ENCODE measurements at places on chromosomes 6 and 20.

- peak; percentile 21 for DNase-seq
Observed at GRCh38 chr20:63223121-63223825, 7.3 kb upstream of the YTHDF1 start.

DNA sequence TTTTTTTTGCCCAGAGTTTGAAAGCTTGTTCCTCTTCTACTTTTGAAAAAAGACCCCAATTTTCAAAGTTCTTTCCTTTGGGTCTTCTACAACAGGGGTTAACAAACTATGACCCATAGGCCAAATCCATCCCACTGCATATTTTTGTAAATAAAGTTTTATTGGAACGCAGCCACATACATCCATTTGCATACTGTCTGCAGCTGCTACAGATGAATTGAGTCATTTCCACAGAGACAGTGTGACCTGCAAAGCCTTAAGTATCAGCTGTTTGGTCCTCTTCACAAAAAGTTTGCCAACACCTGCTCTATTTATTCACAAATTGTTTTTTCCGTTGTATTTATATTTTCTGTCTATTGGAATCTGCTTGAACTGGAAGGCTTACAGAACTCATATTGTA is 189.2 kb downstream of the TBC1D7 start:
- no peak for DNase-seq

- DNase-seq, result no peak
Observed at GRCh38 chr6:55443238-55444134, 116.2 kb downstream of the GFRAL start.

DNA sequence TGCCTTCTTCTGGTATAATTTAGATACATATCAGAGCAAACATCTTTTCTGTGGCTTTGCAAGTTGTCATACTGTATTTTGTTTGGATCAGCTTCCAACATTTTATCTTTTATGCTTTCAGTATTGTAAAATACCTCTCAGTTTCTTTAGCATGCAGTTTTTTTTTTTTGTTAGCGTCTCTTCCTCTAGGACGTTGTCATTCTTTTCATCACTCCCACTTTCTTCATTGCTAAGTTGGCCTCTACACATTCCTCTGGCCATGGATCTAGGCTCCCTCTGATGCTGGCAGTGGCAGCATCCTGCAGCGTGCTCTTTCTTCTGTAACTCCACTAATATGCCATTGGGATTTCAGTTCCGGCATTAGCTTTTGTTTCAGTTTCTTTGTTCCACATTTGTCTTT is 21.7 kb downstream of the RPRD1B start:
- no peak for DNase-seq

GRCh38 chr6:77656999-77657764 is 4.3 kb downstream of the MEI4 start:
- DNase-seq, result no peak

DNA sequence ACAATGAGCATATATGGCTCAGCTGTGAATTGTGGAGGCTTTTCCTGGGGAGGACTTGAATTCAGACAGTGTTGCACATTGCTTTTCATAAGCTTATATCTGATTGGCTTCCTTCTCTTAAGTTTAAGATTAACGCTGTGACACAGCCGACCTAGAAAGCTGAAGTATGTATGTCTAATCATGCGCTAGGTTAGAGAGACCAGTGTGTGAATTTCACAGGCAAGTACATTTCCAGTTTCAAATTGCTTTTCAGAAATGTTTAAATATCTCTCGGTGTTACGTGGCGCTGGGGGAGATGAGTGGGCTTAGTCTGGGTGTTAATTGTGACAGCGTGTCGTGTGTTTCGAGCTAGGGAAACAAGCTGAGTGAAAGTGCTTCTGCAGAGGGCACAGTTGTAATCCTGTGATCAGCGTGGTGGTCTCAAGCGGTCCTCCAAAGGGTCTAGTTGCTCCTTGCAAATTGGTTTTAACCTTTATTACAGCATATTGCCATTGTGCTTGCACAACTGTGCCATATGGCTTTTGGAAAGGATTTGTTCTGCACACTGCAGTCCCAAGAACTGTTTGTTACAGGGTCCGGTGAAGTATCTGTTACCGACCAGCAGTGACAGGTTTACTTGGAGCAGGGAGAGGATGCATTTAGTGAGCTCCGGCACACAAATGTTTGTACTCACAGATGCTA is 166.6 kb downstream of the SASH1 start:
- no peak for DNase-seq

DNA sequence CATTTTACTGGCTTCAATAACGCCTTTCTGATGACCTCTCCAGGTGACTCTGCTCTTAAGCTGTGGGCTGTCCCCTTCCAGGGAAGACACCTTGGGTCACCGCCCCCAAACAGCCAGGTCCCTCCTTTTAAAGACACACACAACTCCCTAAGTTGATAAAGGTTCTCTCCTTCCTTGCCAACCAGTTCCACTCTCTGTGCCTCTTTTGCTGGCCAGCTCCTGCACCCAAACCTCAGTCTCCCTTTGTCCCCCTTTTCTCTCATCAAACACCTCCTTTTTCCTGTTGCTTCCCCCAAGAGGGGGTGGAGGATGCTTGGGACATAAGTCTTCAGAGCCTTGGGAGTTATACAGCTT is 1.0 kb downstream of the NCOA6 start:
- peak; percentile 20 for DNase-seq

GRCh38 chr20:63639093-63639975 is 12.4 kb upstream of the GMEB2 start:
- no peak for DNase-seq

GRCh38 chr20:53980031-53980465 is 90.3 kb downstream of the BCAS1 start:
- DNase-seq, result no peak

DNA sequence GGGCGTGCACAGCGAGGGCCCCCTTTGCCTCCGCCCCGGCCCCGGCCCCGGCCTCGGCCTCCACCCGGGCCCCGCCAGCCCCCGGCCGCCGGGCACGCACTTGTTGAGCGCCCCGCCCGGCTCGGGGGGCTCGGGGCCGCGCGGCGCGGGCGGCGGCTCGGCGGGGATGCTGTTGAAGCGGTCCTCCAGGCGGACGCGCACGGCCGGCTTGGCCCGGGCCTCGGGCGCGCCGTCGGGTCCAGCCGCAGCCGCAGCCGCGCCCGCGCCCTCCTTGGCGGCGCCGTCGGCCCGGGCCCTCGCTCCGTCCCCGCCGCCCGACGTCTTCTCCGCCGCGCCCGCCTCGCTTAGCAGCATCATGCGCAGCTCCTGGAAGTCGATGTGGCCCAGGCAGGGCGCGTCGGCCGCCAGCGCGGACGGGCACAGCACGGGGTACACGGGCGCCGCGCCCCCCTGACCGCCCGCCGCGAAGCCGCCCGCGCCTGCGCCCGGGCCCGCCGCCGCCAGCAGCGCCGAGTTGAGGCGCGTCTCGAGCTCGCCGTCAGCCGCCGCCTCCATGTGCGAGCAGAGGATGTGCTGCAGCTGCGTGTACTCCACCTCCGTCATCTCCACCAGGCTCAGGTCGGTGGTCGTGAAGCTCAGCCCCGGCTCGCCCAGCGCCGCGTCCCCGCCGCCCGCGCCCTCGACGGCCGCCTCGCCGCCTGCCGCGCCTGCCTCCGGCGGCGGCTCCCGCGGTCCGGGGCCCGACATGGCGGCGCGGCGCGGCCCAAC is 514 bp downstream of the TCFL5 start:
- DNase-seq, result no peak

DNA sequence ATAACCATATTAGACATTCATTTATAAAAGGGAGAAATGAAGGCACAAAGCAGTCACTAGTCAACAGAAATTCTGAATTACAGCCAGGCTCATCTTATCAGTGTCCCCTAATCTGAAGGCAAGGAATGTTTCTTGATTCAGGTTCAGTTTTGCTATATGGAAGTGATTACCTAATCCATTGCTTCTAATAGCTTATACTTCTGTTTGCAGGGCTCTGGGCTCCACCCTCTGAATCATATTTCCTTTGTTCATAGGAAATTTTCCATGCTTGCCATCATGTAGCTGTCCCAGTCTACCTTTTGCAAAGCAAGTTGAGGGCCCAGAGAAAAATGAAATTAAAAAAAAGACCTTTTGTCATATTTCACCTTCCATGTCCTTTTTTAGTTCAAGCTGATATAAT is 96.0 kb downstream of the LCA5 start:
- no peak for DNase-seq

DNA sequence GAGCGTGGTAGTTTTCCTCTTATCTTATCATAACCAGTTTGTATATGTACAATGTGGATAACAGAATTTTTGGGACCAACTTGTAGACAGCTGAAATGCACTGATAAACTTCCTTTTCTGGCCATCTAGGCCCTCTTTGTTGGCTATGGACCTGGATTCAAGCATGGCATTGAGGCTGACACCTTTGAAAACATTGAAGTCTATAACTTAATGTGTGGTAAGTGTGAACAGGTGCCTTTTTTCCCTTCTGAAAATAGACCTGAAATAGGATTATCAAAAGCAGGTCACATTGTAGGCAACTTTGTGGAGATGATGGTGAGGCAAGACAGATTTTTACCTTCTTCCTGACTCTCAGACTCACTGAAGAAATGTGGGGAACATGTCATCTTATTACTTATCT is 67.8 kb downstream of the ENPP1 start:
- DNase-seq, result no peak

GRCh38 chr6:5305968-5306626 is 44.8 kb downstream of the FARS2 start:
- no peak for DNase-seq

DNA sequence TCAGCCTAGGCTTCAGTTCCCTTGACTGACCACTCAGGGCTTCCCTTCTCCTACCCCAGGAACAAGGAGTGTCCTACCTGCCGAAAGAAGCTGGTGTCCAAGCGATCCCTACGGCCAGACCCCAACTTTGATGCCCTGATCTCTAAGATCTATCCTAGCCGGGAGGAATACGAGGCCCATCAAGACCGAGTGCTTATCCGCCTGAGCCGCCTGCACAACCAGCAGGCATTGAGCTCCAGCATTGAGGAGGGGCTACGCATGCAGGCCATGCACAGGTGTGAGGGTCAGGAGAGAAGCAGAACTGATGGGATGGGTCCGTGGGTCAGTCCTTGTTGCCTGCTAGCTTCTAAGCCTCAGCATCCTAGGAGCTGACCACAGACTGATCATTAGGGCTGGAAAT is 1.6 kb downstream of the RING1 start:
- DNase-seq, result no peak

DNA sequence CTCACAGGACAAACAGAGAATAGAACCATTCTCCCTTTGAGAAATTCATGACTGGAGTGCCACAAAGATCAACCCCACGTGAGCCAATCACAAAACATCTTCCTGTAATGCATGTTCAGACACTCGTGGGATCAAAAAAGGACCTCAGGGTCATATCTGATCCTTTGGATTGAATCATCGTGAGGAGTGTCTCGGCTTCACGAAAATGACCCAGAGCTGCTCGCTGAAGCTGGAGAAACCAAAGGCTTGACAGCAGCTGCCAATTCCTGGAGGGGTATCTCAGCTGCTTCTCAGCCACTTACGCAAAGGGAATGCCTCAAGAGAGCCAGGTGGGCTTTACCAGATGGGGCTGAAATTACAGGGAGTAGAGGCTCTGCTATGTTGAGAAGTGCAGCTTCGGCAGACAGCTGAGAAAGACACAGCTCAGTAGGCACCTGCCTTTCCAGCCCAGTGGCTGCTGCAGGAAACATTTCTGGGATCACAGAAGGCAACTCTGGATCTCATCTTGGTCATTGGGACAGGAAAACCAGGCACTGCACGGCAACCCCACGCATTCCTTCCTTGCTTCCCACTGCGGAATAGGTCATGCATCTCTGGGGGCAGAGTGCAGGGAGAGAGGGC is 813.1 kb downstream of the KIF16B start:
- DNase-seq, result no peak

- no peak for DNase-seq
Observed at GRCh38 chr20:17749978-17750721, 50.4 kb downstream of the BANF2 start.

DNA sequence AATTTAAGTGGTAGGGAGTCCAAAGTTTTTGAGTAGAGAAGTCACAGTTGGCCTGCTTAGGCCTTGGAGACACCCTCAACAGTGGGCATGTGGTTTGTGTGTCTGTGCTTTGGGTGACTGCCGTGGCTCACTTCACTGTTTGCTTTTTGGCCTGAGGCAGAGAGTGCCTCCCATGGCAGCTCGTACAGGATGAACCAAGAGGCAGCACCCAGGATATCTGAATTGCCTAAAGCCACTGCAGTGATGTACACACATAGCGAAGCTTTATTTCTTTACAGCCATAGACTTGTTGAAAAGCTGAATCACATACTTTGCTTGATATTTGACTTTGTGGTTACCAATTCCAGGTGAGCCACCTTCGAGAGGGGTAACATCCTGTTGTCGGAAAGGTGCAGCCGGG is 21.6 kb downstream of the RREB1 start:
- DNase-seq, result no peak

DNA sequence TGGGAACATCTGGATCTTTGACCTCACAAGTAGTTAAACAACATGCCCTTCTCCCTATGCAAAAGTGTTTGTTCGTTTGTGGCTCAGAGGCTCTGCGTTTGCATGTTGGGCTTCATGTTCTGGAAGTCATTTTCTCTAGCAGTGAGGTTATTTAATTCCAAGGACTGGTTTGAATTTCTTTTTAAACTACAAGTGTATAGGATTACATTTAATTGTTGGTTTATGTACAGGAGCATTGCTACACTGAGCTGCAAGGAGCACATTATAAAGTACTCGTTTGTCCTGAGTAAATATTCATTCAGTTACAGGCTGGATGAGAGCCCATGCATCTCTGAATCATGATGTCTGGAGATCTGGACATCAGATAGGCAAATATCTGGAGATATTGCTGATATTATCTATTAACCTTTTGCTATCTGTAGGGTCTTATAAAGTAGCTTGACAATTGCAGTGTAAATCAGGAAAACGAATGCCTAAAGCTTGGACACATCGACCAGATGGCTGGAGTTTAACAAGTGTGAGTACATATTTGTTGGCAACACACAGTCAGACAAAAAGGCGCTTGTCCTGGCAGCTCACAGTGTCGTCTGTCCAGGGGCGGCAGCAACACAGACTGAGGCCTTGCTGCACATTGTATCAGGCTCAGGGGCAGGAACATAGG is 84.6 kb downstream of the PDE7B start:
- DNase-seq, result no peak

GRCh38 chr20:35327074-35327976 is 35.1 kb upstream of the FAM83C start:
- DNase-seq, result no peak

GRCh38 chr20:59634435-59635005 is 30.2 kb downstream of the PHACTR3 start:
- DNase-seq, result no peak

All from NCI-H2081 (cell line).